Sigmoid colon (tissue), 7 donors: ENCODE measurements at places on chromosomes 12 and 14. TPM values are rescaled to one million over a fixed set of nuclear protein-coding genes. Genes with fewer than 3 reads are reported as not detected.

The GPR137C gene
- total RNA-seq: 0.55 TPM

The TMPO gene
- total RNA-seq: 56.5 TPM

The CMA1 gene
- not detected for total RNA-seq

GRCh38 chr14:105283899-105284298 lies 16.9 kb downstream of the BRF1 start:
- no peak for DNase-seq
- no peaks in the 10 kb centered on the region for H3K27me3 ChIP-seq
- no peaks in the 10 kb centered on the region for H3K36me3 ChIP-seq

GRCh38 chr12:116529048-116529447 lies 30.1 kb upstream of the MAP1LC3B2 start:
- no peaks in the 10 kb centered on the region for H3K36me3 ChIP-seq
- peaks cover 34% of the 10 kb centered on the region for H3K4me1 ChIP-seq
- DNase-seq: no peak
- H3K27ac ChIP-seq: peak overlapping the region; percentile 51
- H3K27me3 ChIP-seq: no peaks in the 10 kb centered on the region

GRCh38 chr12:96751626-96752025 lies 155.4 kb upstream of the NEDD1 start:
- DNase-seq: no peak
- no peak overlapping the region for H3K4me3 ChIP-seq
- H3K27ac ChIP-seq: no peak overlapping the region
- H3K36me3 ChIP-seq: no peaks in the 10 kb centered on the region
- H3K27me3 ChIP-seq: no peaks in the 10 kb centered on the region
- no peaks in the 10 kb centered on the region for H3K4me1 ChIP-seq

DNA sequence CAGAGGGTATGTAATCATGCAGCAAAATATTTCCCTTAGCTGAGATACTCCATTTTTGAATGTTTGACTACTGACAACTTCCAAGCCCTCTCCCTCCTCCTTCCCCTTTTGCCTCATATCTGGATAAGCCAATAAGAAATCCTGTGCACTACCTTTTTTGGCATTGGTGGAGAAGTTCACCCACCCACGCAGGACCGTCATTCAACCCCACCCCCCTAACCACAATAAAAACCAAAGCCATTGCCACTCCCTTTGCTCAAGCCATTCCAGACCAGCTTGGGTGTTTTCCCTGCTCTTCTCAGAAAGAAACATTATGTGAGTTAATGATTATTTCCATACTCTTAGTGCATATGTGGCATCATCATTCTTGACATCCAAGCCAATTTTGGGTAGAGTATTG lies 176.7 kb downstream of the PTPN11 start:
- H3K27ac ChIP-seq: no peak overlapping the region
- DNase-seq: no peak
- no peak overlapping the region for H3K4me3 ChIP-seq
- H3K27me3 ChIP-seq: no peaks in the 10 kb centered on the region

GRCh38 chr14:100340423-100340813 lies 17.3 kb downstream of the SLC25A47 start:
- no peak for DNase-seq
- H3K36me3 ChIP-seq: peaks cover 48% of the 10 kb centered on the region
- H3K27me3 ChIP-seq: no peaks in the 10 kb centered on the region
- H3K4me3 ChIP-seq: no peak overlapping the region

DNA sequence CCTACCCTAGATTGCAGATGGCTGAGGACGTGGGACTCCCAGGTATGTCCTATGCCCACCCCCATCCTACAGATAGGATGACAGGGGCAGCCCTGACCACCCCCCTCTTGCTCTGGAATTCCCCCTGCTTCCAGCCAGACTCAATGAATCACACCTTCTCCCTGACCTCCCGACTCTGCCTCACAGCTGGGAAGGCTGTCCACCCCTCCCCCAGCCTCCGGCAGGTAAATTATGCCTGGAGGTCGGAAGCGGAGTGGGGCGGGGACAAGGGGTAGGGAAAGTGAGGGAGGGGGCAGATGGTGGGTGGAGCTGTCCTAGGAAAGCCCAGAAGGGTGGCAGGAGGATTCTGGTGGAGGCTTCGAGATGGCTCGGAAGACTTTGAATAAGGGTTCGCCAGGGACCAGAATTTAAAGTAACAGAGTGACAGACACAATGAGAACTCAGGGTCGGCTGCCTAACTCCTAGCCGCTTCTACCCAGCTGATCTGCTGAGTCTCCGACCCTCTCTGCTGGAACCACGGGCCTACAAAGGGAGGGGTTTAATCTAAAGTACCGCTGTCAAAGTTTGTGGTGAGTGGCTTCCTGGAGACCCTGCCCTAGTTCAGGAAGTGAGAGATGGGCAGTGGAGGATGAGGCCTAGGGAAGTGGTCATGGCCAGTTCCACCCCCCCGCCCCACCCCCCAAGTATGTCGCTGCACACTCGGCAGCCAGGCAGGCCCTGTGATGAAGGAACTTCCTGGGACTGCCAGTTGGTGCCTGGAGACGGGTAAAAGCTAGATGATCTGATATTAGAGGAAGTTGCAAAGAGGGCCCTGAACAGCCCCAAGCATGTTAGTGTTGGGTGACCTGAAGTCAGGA lies 4.2 kb downstream of the PLEKHG3 start:
- H3K36me3 ChIP-seq: no peaks in the 10 kb centered on the region
- peak overlapping the region; percentile 92 for H3K27ac ChIP-seq
- H3K27me3 ChIP-seq: no peaks in the 10 kb centered on the region
- H3K4me3 ChIP-seq: no peak overlapping the region
- H3K4me1 ChIP-seq: no peaks in the 10 kb centered on the region
- DNase-seq: peak; percentile 77

DNA sequence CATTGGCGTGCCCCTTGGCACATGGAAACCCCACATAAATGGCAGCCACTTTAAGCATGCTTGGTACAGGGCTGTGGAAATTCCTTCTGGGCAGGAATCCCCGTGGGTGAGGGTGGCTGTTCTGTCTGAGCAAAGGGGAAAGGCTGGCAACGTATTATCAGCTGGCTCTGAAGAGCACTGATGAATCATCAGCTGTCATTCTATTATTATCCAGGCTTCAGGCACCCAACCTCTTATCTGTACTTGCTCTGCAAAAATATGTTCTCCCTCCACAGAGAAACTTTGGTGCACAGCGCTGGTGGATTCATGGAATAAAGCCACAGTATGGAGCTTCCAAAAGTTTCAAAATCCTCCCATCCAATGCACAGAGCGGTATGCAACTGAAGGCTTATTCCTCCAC lies 167.1 kb downstream of the TBX5 start:
- H3K4me3 ChIP-seq: no peak overlapping the region
- DNase-seq: no peak
- H3K27me3 ChIP-seq: peaks cover 35% of the 10 kb centered on the region
- H3K27ac ChIP-seq: no peak overlapping the region

- no peak for DNase-seq
- no peaks in the 10 kb centered on the region for H3K27me3 ChIP-seq
These were observed 13.8 kb downstream of the CD9 start for GRCh38 chr12:6213969-6214368.

DNA sequence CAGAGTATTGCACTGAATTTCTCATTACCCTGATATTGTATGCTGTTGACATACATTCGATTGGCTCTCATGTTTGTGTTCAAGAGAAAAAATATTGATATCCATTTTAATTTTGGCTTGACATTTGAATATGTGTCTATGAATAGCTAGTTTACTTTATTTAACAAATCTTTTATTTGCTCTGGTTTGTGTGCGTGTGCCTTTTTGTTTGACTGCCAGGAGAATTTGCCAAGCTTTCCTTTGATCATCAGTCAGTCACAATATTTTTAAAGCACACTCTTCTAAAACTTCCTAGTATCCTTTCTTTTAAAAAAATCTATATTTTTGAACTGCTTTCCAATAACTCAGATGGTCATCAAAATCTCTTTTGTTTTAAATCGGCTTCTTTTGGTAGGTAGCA lies 179.3 kb upstream of the FLRT2 start:
- no peaks in the 10 kb centered on the region for H3K4me1 ChIP-seq
- no peaks in the 10 kb centered on the region for H3K36me3 ChIP-seq
- no peaks in the 10 kb centered on the region for H3K27me3 ChIP-seq
- H3K27ac ChIP-seq: no peak overlapping the region
- no peak for DNase-seq

- H3K27me3 ChIP-seq: no peaks in the 10 kb centered on the region
- no peaks in the 10 kb centered on the region for H3K36me3 ChIP-seq
- DNase-seq: no peak
- H3K4me1 ChIP-seq: no peaks in the 10 kb centered on the region
- H3K27ac ChIP-seq: no peak overlapping the region
These were observed 88.0 kb upstream of the TMEM260 start for GRCh38 chr14:56491299-56492285.
